Activated CD8-positive, alpha-beta memory T cell treated with anti-CD3 and anti-CD28 coated beads for 1 hour (primary cell): ENCODE measurements at places on chromosomes 4 and X.

DNA sequence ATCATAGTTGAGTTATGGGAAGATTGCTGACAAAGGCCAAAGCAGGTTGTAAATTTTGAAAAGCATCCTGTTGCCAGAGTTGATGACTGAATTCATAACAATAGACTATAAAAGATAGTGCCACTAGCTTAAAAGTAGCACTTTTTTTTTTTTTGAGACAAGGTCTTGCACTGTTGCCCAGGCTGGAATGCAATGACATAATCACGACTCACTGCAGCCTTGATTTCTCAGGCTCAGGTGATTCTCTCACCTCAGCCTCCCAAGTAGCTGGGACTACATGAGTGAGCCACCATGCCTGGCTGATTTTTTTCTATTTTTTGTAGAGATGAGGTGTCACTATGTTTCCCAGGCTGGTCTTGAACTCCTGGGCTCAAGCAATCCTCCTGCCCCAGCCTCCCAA, 122.7 kb downstream of the SPOCK3 start:
- no peak for DNase-seq

DNA sequence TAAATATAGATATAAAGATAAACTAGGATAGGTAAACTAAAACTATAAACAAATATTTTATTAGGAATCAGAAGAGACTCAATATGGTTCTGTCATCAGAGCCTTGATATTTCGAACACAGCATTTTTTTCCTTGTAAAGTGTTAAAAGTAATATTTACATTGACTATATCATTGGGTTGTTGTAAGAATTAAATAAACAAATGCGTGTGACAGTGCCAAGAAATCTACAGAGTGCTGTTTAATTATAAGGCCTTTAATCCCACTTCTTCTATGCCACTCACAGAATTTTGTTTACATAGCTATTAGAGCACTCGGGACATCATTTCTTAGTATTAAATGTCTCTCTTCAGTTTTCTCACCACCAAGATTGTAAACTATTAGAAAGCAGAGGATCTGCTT, 807.4 kb downstream of the FSTL5 start:
- DNase-seq, result no peak

GRCh38 chr4:86934147-86934770, 552 bp upstream of the AFF1 start:
- DNase-seq, result no peak

GRCh38 chrX:39439906-39440798, 638.9 kb downstream of the MID1IP1 start:
- DNase-seq, result no peak

DNA sequence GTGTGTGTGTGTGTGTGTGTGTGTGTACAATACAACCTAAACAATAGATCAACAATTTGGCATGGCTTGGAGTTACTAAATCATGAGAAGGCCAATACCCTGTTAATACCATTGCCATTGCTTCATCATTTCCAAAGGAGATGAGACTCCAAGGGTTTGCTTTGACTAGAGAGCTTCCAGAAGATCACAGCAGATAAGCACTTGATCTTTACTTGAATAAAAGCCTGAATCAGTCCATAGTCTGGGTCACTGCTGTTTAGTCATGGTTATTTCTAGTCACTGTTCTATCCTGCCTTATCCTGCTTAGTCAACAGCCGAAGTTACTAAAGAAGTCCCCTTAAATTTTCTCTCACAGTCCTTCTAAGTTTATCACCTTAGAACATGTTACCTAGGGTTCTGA, 58.2 kb downstream of the RAB40AL start:
- DNase-seq, result no peak

DNA sequence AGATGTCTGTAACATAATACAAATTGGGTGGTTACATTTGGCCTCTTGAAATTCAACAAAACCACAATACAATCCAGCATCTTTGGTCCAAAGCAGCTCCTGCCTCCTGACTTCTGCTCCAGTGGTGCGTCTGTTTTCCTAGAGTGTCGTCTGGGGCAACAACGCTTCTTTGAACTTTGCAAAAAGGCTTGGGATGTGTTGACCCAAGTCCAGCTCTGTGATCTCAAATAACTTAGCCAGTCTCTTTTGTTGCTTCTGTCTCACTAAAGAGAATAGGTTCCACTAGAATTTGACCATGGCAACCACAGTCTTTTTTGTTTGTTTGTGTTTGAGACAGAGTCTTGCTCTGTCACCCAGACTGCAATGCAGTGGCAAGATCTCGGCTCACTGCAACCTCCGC, 324.0 kb downstream of the DHRSX start:
- no peak for DNase-seq

DNA sequence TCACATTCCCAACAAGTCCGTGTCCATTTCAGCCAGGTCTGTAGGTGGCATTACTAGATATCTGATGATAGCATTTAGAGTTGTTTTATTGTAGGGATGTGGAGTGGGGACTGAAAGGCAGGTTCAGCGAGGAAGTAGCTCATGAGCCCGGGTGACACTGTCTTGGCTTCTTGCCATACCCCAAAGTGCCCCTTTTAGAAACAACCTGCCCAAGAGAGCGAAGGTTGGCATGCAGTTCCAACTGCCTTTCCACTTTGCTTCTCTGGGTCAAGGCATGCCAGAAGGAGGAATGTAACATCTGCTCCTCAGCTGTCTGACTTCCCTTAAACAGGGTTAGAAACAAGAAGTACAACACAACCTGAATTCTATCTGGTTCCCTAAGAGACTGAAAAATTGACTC, 9.0 kb downstream of the GRIA3 start:
- no peak for DNase-seq

- DNase-seq, result no peak
Measured at GRCh38 chrX:17547658-17548057, 172.7 kb downstream of the NHS start.

- DNase-seq, result no peak
Measured at GRCh38 chr4:170872794-170873193, 783.0 kb upstream of the AADAT start.

GRCh38 chrX:39532761-39533160, 565.0 kb downstream of the BCOR start:
- DNase-seq, result no peak

DNA sequence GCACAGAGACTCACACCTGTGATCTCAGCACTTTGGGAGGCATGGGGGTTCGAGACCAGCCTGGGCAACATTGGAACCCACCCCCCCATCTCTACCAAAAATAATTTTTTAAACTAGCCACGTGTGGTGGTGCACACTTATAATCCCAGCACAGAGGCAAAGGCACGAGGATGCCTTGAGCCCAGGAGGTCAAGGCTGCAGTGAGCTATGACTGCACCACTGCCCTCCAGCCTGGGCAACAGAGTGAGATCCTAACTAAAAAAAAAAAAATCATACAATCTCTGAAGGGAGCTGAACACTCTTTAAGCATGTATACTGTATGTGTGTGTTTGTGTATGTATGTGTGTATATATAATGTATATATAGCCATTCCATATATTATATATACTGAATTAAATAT, 2.5 kb upstream of the PRKX start:
- no peak for DNase-seq

GRCh38 chrX:10360116-10360515, 203.3 kb downstream of the CLCN4 start:
- no peak for DNase-seq

- no peak for DNase-seq
Measured at GRCh38 chr4:173698557-173699262, 168.7 kb upstream of the HAND2 start.

DNA sequence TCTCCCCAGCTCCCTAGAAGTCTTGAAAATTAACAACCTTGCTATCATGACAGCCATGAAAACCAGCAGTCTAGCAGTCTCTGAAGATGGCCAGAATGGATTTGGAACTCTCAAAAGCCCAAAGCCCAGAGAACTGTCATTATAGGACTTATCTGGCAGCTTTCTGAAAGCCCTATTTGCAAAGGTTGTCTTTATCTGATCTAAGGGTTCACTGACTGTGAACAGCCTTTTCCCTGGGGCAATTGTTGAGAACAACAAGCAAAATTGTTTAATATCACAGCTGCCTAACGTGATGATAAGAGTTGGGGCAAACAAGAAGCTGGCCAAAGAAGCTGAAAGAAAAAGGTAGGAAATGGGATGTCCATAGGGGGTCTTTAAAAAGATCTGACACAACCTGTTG, 20.9 kb upstream of the KLHL8 start:
- DNase-seq, result no peak

GRCh38 chr4:159562366-159562765, 459.5 kb downstream of the RAPGEF2 start:
- no peak for DNase-seq

DNA sequence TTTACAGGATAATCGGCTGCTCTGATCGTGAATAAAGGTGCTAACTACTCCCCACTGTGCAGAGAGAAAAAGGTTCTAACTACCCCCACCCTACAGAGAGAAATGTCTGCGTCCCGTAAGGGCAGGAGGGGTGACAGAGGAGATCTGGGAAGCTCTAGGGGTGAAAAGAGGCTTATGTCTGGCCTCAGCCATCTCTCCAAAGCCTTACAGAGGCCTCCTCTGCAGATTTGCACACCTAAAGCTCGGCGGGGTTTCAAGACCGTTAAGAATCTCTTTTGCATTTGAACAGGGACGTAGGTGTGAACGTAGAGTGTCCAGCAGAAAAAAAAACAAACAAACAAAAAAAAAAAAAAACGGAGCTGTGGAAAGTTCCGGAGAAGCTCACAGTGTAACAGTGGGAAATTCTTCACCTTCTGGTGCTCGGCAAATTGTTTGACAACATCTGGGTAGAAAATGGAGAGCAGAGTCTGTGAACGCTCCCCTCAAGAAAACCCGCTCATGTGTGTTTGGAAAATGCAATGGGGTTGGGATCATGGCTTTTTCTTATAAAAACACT, 161.0 kb downstream of the SHOX start:
- no peak for DNase-seq
